ENCODE measurements at places on chromosomes 16 and 17.

- no peak for DNase-seq
Observed at GRCh38 chr17:15351478-15351840, 10.1 kb upstream of the TEKT3 start.

- DNase-seq = no peak
Observed at GRCh38 chr17:62950067-62950466, 16.0 kb upstream of the TANC2 start.

GRCh38 chr16:30667361-30667905, 9.2 kb downstream of the FBRS start:
- no peak for DNase-seq

GRCh38 chr16:30953511-30954124, 3.9 kb upstream of the SETD1A start:
- no peak for DNase-seq

- DNase-seq = no peak
Observed at GRCh38 chr16:14007450-14007849, 63.7 kb upstream of the MRTFB start.

DNA sequence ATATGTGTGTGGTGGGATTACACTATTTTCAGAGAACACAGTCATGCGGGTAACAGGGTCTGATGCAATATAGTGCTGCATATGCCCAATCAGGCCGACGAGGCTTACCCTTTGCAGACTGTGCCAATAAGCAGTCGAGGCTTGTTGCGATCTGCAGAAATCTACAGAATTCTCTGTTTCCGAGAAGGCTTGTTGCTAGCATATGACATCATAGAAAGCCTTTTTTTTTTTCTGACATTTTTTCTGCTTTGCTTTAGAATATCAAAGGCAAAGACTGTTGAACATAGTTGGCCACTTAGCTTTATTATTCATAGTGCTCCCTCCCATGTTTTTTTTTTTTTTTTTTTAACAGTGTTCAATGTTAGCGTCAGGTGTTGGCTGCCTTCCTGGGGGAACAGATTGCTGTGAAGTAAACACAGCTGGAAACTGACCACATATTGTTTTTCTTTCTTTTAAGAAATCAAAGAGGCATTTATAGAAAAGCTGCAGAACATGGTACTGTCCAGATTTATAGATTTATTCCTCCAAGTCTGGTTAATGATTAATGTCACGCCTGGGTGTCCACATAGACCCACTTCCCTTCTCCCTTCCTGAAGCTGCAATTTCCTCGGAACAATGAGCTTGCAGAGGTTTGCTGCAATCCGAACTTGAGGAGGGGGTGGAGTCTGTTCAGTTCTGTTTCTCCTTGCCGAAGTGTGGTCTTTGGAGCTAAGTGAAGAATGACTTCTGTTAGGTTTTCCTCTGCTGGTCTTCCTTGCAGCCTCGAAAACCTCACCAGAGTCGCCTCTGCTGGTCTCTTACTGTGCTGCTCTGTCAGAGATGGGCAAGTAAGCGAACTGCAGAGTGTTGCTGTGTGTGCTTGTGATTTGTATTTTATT, 87.3 kb downstream of the MAP2K6 start:
- no peak for DNase-seq

GRCh38 chr17:60102632-60103096, 23.9 kb upstream of the HEATR6 start:
- peak; percentile 17 for DNase-seq

DNA sequence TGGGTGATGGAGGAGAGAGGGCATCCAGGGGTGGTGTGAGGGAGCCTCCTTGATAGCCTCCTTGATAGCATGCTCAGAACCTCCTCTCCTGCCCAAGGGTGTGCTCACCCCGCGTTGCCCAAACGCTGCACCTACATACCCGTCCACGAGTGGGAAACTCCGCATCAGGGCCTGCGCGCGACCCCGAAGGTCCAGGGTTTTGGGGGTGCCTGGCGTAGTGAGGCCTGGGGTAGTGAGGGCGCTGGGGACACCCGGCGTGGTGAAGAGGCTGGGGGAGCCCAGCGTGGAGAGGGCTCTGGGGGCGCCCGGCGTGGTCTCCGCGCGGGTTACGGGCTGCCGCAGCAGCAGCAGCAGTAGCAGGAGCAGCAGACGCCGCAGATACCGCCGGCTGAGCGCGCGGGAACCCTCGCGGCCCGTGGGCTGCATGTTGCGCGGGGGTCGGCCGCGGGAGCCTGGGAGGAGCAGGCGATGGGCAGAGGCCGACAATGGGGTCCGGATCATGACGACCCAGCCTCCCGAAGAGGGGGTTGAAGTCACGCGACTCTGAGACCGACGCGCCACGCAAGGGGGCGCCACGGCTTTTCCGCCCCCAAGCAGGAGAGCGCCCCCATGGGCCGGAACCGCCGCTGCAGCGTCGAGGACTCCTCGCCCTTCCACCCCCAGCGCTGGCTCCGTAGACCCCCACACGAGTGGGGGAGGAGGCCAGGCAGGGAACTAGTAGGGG, at the start of gene DPEP3:
DPEP3 (minus strand) TSS at position 545 of the 724 bp plus-strand sequence; CDS start at position 426, 119 bp downstream.
- DNase-seq = no peak

GRCh38 chr17:58534901-58535421, 20.5 kb upstream of the MTMR4 start:
- no peak for DNase-seq

DNA sequence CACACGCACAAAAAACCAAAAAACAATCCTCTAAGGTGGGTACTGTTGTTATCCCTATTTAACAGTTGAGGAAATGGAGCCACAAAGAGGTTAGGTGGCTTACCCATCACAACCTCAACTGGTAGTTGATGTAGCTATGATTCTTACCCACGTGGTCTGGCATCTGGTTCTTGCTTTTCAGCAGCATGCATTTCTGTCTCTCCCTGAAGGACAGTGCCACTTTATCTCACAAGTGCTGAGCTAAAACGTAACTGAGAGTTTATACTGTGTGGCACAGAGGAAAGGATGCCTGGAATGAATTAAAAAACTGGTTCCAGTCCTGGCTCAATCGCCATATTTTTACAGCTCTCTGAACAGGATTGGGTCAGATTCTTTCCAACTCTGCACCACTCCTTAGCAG, 1.9 kb upstream of the CORO6 start:
- no peak for DNase-seq

- DNase-seq = peak; percentile 54
Observed at GRCh38 chr16:90008708-90009145, 10.5 kb downstream of the DBNDD1 start.

DNA sequence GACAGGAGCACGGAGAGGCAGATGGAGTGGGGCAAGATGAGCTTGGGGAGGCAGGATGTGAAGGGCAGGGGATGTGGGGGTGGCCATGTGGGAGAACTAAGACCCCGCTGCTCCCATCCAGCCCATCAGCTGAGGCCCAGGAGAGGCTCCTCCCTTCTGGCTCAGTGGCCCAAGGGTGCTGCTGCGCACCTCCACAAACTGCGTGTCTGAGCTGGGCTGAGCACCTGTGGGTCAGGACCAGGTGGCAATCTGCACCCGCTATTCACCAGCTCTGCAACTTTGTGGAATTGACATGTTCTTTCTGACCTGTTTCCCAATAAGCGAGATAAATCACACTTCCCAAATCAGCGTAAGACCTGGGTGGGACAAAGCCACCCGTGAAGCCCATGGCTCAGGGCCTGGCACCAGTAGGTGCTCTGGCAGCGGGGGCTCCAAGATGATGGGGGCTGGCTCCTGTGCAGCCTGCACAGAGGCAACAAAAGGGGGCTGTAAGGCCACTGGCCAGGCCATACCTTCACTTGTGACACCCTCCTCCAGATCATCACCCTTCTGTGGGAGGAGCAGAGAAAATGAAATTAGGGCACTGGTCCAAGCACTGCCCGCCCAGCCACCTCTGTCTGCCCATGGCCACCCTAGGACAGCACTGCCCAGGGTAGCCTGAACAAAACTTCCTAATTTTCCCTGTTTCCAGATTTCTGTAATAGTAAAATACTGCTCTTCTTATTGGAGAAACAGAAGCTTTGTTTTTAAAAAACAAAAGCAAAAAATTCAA, 11.7 kb upstream of the SREBF1 start:
- DNase-seq = no peak

- no peak for DNase-seq
Observed at GRCh38 chr17:82874011-82874835, 34.4 kb upstream of the ZNF750 start.

DNA sequence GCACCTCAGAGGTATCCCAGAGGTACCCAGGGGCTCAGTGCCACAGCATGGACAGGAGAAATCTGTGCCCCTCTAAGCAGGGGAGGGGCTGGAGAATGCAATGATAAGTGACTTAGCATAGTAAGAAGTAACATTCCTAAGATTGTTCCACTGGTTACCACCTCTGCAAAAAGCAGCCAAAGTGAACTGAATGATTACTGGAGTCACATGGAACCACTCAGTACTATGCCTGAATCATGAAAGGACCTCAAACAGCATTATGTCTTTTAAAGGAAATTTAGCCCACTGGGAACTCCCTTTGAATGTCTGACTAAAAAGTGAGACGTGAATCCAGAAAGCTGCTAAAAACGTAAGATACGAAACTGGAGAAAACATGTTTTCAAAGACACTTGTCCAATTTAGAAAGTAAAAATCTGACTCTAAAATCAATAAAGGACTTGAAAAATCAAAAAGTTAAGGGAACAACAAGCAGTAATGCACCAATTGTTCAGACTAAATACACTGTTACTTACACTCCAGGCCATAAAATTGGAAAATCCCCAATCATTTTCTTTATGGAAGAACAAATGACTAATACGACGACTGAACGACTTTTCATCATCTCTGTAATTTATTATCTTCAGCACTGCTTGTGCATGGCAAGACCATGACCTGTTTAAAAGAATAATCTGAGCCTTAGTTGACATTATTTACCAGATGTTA, 38.6 kb downstream of the LITAFD start:
- DNase-seq = no peak

DNA sequence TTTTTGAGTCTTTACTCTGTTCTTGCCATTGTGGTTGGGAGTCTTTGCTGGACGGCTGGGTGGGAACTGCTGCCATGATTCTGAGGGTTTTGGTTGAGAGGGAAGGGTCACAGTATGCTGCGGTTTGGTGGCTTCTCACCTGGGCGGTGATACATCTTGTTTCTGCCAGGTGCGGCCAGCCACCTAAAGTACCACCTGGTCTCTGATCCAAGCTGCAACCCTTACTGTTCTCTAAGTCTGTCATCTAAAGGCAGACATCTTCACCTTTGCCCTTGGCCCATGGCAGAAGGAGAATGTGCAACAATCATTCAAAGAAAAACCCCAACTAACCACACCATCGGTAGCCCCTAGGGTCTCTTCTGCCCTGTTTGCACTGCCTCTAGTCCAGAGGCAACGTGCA, 19.6 kb upstream of the MPO start:
- no peak for DNase-seq

DNA sequence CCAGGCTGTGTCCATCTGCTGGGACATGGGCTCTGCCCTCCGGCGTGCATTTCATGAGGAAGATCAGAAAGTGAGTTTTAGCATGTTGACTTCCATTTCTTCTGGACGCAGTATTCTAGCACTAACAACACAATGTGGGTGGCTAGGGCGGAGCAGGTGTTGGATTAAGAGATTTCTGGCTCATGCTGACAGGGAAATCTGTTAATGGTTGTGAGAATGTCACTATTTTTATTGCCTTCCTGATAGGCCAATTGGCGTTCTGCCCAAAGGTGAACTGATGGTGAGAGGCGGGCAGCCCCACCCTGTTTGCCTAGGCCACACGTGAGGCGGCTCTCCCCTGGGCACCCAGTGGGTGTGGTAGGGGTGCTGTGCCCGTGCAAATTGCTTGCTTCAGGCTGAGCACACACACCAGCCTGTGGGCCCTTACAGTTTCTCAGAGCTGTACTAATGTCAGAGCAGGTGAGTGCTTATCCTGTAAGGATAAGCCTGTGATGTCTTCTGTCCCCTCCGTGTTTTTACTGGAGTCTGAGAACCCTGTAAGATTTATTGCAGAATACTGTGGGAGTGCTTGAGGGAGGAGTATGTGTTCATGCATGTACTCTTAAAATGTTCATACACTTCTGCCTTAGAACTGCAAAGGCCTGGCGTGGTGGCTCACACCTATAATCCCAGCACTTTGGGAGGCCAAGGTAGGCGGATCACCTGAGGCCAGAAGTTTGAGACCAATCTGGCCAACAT, 30.9 kb downstream of the PGS1 start:
- DNase-seq = no peak

DNA sequence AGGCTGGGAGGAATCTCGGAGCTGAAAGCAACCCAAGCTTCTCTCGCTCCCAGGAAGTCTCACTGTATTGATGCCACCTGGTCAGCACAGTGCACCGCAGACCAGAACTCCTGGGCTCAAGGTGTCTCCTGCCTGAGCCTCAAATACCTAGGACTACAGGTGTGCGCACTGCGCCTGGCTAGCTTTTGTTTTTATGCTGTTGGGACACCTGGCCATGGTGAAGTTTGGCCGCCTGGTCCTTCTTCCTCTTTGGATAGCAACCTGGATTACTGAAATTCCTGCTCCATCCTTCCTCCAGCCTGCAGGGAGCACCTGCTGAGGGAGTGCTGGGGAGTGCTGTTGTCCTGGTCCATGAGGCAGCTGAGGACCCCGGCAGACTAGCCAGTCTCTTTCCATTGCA, 56.6 kb downstream of the COTL1 start:
- DNase-seq = no peak

DNA sequence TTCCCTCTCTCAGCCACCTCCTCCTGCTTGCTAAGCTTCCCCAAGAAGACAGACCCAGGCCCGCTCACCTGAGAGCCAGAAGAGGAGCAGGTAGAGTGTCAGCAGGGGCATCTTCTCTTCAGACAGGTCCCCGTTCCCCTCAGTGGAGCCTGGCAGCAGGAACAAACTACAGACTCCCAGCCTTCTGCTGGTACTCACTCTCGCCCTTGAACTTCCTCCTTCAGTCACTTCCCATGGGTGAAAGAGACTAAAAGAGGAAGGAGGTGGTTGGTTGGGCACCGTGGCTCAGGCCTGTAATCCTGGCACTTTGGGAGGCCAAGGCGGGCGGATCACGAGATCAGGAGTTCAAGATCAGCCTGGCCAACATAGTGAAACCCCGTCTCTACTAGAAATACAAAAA, at the start of gene CD300LF:
CD300LF (minus strand) TSS at position 168 of the 400 bp plus-strand sequence; CDS start at position 111, 57 bp downstream.
- no peak for DNase-seq

DNA sequence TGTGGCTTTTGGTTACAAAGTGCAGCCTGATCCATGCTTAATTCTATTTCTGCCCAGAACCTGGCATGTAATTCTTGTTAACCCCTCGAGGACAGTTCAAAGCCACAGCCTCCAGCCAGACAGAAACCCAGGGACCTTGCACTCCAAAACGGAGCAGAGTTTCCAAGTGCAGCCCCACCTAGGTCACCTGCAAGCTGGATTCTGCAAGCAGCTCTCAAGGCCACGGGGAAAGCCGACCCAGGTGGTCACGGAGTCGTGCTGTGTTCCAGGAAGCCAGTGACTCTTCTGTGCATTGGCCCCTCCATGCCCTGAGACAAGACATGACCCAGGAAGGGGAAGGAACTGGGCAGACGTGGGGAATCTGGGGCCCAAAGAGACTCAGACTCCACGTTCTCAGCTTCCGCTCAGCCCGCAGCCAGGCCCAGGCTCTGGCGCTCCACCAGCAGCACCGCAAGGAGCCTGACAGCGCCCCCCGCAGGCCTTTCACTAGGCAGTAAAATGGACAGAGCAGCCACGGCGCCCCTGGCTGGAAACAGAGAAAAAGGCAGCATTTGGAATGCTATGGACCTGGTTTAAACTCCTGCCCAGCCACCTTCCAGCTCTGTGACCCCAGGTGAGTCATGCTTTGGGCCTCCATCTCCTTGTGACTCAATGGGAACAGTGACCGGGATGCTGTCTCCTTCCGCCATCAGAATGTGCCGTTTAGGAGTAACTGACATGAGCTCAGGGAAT, 27.3 kb upstream of the GSG1L start:
- DNase-seq = no peak

Data from stimulated activated CD4-positive, alpha-beta T cell treated with anti-CD3 and anti-CD28 coated beads, Interleukin-12 subunit alpha, Interleukin-12 subunit beta, amount 100 ng/mL, for 24 hours (primary cell).